ENCODE measurements at places on chromosomes 7 and 10.

DNA sequence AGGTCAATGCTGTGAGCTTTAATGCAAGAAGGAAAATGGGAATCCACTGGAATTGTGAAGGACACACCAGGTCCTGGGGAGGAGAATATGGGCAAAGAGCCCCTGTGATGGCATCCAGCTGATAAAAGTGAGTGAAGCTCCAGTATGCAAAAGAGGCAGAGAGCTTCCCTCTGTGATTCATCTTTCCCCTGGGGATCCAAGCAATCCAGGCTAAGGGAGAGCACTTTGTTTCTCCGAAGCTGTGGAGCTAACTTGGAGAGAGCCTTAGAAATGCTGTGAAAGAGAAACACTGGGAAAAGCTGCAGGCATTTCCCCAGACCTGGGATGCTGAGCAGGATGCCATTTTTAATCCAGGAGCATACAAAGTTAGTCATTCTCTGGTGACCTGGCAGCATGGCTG lies 489.5 kb downstream of the SH2D4B start:
- DNase-seq: no peak

DNA sequence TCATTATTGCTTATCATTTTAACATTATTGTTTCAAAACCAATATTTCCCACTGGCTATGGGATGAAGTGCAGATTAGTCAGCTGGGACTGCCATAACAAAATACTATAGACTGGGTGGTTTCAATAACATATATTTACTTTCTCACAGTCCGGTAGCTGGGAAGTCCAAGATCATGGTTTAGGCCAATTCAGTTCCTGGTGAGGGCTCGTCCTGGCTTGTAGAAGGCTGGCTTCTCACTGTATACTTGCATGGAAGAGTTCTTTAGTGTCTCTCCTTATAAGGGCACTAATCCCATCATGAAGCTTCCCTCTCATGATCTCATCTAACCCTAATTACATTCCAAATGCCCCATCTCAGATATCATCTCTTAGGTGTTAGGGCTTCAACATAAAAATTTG lies 101.3 kb downstream of the CHRM2 start:
- no peak for DNase-seq

DNA sequence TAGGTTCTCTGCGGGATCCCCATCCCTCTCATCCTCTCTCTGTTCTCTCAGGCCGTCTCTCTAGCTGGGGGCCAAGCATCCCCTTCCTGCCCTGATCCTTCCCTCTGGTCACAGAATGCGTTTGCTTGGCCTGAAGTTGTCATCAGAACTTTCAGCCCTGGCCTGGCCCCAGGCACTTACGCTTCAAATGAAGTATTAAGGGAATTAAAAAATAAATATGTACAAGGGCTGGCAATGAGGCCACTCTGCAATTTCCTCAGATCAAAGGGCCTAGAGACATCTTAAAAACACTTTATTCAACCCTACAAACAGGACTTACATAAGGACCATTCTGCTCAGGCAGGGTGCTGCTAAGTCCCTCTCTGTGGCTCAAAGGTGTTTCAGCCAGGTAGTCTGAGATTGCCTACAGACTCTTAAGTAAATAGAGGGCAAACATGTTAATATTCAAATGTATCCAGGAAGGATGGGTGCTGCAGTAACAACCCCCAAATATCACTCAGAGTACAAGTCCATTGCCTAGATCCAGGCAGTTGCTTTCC lies 16.0 kb downstream of the SFTPD start:
- no peak for DNase-seq

DNA sequence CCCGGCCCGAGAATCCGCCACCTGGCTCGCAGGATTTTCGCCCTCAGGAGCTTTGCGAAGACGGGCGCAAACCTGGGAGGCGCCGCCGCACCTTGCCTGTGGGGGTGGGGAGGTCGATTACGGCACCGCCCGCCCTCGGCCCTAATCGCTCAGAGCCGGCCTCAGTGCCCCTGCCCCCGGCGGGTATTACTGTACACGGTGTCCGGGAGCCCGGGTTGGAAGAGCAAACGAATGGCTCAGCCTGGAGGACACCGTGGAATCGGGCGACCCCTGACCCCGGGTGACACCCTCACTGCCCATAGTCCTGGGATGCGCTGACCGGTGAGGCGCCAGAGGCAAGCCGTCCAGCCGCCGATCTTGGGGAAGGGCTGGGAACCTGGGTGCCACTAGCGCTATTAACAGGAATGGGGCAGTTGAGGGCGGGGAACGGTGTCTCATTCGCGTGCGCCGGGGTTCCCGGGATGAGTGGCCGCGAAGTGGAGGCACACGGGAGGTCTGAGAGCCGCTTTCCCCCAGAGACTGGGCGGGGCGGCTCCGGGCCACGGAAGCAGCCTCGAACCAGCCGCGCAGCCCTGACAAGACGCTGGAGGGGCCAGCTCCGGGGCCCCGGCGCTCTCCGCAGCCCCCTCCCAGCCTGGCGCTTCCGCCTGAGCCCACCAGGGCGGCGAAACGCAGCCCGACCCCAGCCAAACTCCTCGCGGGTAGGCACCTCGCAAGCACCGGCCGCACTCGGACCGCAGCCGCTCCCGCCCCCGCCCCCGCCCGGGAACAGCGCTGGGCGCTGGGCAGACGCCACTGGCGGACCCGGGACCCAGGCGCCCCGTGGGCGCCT lies 167.5 kb downstream of the NRF1 start:
- DNase-seq: no peak

GRCh38 chr7:157035302-157035701 lies 24.8 kb upstream of the MNX1 start:
- DNase-seq: no peak

DNA sequence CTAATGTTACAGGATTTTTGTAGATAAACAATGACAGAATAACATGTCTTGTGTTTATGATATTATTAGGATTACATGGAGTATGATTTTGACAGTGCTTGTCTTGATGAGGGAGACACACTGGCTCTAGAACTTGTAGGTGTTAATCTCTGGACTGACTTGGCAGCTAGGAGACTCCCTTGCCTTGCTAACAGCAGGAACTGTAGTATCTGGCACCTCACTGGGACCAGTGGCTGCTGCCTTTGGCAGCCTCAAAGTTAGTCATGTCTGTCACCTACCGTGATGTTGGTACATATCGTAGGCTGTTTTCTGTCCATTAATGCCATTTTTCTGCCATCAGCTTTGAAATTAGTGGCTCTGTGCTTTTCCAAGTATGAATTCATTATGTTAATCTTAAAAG lies 261.5 kb downstream of the CDK14 start:
- DNase-seq: no peak

- no peak for DNase-seq
These were observed 29.0 kb downstream of the CPXM2 start for GRCh38 chr10:123862421-123863182.

- peak; percentile 4 for DNase-seq
These were observed 52.6 kb downstream of the RASGEF1A start for GRCh38 chr10:43214071-43214955.

DNA sequence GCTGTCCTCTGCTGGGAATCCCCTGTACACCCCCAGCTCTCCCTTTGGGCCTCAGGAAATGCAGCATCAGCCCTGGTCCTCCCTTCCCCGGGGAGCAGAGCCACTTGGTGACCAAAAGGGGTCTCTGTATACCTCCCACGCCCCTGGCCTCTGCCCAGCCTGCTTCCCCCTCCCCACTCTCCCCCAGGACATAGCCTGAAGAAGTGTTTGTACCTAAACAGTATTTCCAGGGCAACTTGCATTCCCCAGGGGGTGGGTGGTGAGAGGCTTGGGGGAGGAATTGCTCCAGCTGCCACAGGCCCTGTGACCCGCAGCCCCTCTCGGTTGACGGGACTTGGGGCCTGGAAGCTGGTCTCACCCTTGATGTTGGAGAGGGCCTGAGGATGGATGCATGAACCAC lies 39.3 kb downstream of the TMEM270 start:
- DNase-seq: no peak

DNA sequence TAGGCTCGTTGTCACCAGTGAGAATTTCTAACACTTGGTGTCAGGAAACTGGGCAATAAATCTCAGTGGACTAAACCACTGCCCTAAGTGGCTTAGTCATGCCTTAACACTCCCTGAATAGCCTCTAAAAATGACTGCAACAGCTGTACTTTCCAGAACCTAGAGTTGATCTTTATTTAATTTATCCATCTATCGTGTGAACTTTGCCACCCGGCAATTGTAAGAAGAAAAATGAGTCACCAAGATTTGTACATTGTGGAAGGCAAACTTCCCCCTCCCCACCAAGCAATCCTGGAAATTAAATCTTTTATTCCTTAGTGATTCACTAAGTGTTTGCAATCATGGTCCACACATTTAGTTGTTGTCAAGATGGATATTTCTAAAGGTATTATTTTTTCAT lies 47.1 kb downstream of the NXPH1 start:
- no peak for DNase-seq

DNA sequence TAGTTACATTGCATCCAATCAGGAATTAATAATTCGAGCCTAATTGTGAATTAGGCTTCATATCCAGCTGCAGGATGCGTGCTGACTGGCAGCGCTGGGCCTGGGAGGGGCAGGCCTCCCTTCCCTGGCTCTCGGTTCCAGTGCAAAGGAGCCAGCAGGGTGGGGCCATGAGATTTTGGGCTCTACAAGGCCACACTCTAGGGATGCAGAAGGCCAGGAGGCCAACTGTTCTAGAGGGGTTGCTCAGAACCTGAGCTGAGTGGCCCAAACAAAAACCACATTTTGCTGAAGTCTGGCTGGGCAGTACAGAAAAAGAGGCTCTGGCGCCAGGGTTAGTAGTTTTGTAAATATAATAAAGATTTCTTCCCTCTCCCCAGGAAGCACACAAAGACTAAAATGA lies 72.3 kb downstream of the CLEC2L start:
- no peak for DNase-seq

DNA sequence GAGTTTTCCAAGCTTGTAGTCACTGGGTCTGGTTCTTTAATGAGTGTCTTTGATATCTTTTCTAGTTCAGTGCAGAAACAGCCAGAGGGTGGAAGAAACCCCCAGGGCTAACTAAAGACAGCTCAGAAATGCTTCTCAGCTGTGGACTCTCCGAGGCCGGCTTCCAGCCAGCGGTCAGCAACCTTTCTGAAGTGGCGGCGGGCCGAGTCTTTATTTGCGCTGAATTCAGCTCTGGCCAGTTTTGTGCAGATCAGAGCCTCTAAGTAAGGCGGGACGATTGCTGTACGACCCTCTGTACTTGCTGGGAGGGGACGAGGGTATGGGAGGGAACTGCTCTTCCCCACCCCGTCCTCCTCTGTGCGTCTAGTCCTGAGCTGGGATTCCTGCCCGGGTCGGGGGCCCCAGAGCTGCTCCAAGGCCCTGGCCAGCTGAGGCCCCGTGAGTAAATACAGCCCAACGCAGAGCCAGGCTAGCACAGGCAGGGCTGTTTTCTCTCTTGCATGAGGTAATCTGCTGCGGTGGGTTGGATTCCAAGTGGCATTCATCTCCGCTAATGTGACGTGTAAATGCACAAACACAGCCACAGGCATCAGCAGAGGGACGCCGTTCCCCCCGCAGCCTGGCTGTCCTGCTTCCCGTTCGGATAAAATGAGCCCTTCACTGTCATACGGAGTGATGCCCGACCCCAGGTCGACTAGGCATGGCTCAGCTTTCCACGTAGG lies 159.8 kb downstream of the PIP4K2A start:
- DNase-seq: no peak

DNA sequence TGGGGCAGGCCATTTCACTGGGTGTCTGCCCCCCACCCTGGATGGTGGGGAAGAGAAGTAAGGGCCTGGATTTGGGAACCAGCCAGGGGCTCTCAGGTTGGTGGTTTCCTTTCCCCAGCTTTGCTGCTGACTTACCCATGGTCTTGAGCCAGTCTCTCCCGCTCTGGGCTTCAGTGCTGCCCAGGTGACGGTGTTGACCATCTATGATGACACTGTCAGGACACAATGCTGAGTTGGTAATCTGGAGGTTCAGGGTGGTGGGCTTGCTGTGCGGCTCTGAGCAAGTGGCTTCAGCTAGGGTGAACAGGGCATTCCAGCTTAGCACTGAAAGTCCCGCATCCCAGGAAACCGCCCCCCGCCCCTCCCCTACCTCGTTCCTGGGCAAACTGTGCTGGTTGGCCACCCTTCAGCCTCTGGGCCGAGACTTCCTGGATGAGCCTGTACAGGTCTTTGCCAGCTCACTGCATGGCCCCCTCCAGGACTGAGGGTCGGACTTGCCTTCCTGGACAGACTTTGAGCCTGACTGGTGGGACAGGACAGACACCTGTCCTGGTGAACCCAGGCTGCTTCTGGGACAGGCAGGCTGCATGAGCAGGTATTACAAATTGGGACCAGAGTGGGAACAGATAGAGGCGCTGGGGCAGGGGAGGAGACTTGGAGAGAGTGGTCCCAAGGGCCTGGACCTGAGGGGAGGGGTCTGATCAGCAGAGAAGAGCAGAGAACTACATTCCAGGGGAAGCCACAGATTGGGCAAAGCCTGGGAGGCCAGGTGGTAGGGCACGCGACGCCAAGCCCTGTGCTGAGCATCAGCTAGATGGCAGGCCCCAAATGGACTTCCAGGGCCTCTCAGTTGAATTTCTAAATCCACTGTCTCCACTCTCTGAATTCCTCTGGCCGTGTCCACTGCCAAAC lies 19.9 kb upstream of the ZMIZ1 start:
- DNase-seq: no peak

Measured in AG09309 (cell line).